ENCODE measurements at places on chromosomes 12 and 14. TPM values are rescaled to one million over a fixed set of nuclear protein-coding genes. Genes with fewer than 3 reads are reported as not detected.

Gene BTG1
- 32.8 TPM for total RNA-seq

Gene FRS2
- 95.2 TPM for total RNA-seq

Gene CEP128
- total RNA-seq: 14.3 TPM

Gene CLEC2A
- not detected for total RNA-seq

Gene SIX4
- 9.9 TPM for total RNA-seq

Gene IPO4
- total RNA-seq: 9.8 TPM

Gene SDR9C7
- total RNA-seq: not detected

Gene RNASE7
- total RNA-seq: not detected

Gene WSCD2
- total RNA-seq: 6.5 TPM

Gene NPAS3
- total RNA-seq: 7.1 TPM

Gene RPL10L
- total RNA-seq: not detected

Gene ITGB7
- 1.6 TPM for total RNA-seq

Gene MBD6
- 9.6 TPM for total RNA-seq

Gene ERGIC2
- total RNA-seq: 93.9 TPM

Gene SELPLG
- 3.6 TPM for total RNA-seq
